ENCODE measurements at places on chromosomes 1 and 21.

DNA sequence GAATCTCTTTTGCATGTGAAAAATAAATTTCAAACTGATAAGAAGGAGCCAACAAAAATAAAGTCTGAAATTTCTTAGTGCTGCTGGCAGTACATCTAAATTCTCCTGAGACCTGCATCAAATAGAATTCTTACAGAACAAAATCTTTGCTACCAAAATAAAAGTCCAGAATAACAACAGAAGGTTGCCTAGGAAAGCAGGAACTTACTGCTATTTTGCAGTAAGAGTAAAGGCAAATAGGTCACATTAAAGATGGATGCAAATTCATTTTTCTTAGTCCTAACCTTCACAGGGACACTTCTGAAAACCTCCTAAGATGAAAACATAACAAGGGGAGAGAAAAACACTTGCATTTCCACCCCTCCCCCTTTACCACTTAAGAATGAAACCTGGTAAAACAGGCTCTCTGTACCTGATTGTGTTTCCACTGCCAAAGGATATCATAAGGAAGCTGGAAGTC lies 59.0 kb downstream of the RUSC1 start:
- no peak for DNase-seq

GRCh38 chr1:174652569-174653280 lies 205.0 kb downstream of the GPR52 start:
- no peak for DNase-seq

GRCh38 chr1:43439781-43440180 lies 13.9 kb downstream of the HYI start:
- peak; percentile 83 for DNase-seq

DNA sequence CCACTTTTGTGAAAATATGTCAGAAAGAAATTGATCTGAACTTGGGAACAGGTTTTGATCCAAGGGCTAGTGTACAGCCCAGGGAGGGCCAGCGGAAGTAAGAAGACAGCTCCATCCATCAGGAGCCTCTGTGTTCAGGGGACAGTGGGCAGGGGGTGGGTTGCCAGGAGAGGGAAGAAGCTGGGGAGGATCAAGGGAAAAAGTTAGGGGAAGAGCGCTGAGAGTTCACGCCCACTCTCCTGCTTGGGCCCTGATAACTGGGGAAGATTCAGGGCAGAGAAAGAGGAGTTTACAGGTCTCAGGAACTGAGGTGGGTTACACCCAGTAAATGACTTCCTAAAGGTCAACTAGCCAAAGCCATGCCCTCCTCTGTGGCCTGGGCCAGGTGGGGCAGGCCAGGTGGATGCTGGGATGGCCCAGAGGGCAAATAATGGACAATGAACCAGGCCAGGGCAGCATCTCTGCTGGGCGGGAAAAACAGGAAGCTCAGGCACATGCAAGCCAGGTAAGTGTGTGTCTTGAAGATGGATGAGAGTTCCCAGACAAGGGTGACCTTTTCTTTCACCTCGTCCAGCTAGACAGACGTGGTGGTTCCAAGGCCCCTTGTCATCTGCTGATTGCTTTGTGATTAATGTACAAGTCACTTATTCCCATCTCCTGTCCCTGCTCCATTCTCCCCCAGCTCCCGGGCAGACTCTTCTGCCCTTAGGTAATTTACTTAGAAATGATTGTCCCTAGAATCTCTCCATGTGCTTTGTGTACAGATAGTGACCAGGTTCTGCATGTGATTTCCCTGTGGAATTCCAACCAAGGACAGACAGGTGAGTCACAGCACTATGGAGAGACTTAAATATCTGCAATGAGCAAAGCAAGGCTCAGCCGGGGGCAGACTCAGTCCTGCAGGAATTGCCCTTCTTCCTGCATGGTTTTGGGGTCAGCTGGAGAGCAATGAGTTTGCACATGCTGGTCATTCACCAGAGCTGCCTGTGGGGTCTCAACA lies 57.0 kb downstream of the MDM4 start:
- DNase-seq: no peak

GRCh38 chr1:185645686-185646085 lies 88.5 kb upstream of the HMCN1 start:
- no peak for DNase-seq

DNA sequence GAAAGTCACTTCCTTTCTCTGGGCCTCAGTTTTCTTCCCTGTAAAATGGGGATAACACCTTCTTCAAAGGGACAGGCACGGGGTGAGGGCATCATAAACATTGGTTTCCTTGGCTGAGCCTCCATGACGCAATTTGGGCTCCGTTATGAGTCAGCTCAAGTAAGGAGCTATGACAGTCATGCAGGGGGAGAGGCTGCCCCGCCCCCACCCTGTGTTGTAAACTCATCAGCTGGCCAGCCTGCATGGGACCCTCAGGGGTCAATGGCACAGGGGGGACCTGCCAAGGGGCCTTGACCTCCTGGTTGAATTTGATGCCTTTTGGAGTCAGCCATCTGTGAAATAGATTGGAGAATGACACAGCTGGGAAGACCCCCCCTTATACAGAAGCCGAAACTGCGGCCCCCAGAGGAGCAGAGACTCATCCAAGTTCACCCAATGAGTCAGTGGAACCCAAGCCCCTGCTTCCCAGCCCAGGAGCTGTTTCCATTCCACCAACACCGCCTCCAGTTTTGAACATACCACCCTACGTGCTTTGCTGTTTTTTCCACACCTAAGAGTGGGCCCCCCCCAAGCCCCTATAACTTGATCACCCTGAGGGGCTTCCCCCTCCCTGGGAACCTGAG lies 36.8 kb upstream of the RUNX3 start:
- DNase-seq: no peak

GRCh38 chr1:223014142-223014873 lies 128.7 kb downstream of the TLR5 start:
- no peak for DNase-seq

DNA sequence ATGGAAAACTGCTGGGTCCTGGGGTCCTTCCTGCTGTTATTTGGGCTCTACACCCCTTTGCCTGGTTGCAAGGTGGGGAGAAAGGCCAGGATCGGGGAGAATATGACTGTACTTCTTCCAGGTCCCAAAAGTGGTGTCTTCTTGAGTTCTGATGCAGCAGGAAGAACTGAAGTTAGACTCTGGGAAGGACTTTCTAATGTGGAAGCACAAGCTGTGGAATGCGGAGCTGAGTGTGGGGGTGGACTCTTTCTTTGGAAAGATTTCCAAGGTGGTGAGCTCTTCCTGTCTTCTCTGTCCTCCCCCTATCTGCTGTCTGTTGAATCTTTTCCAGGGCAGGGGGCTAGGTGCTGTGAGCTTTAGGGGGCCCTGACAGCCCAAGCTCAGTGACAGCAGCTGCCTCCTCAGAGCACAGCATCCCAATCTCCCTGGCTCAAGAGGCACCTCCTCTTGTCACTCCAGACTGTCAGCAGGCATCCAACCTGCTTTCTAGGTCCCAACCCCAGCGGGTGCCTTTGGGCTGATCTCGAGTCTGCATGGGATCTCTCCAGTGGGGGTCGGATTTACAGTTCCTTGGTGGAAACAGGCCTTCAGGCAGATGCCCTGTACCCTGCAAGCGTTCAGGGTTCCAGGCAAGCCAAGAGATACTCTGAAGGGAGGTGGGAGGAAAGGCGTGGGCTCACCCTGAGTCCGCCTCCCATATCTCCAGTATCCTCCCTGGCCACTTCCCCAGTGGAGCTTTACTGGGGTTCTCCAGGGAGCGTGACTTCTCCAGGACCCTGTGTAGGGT lies 23.2 kb downstream of the ADORA1 start:
- DNase-seq: no peak

DNA sequence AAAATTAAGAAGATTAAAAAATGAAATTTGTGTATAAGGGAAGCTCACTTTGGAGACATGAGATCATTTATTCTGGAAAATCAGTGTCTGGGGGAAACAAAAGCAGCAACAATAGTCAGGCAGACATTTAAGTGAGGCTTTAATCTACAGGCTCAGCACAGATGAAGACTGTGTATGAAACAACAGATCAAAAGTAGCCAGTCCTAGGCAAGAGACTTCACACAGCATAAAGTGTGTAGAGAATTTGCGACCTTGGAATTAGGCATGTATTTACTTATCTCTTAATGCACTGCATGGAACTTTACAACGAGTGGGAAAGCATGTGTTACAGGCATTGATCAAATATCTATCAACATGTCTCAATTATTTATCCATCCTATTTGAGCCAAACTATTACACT lies 1099.9 kb downstream of the PLA2G4A start:
- DNase-seq: no peak

- no peak for DNase-seq
Measured at GRCh38 chr1:61781151-61781550, 38.9 kb downstream of the PATJ start.

- DNase-seq: no peak
Measured at GRCh38 chr1:198651650-198652400, 13.0 kb downstream of the PTPRC start.

DNA sequence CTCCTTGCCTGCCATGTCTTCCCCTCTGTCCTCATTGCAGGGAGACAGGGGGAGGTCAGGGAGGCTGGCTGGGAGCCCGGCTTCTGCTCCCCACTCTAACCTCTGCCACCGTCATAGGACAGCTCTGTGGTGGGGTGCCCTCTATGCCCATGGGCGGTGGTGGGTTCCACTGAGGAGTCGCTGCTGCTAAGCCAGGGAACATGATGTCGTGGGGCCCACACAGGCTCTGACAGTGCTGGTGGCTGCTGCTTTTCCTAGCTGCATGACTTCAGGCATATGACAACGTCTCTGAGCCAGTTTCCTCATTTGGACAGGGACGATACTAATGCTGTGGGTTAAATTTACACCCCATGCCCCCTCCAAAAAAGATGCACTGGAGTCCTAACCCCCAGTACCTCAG lies 14.7 kb downstream of the KCNA10 start:
- no peak for DNase-seq

- DNase-seq: no peak
Measured at GRCh38 chr1:27430903-27431600, 38.6 kb downstream of the GPR3 start.

DNA sequence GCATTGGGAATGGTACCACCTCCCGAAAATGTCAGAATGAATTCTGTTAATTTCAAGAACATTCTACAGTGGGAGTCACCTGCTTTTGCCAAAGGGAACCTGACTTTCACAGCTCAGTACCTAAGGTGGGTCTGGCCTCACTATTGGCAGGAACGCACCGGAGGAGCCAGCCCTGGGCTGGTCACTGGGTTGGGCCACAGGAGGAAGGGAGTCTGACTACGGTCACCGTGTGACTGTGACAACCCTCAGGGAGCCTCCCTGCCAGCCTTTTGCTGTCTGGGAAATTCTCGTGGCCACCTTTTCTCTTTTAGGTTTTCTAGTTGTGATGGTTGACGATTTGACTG lies 2.2 kb downstream of the IL10RB start:
- no peak for DNase-seq

GRCh38 chr1:109105881-109106280 lies 8.0 kb upstream of the ELAPOR1 start:
- no peak for DNase-seq

DNA sequence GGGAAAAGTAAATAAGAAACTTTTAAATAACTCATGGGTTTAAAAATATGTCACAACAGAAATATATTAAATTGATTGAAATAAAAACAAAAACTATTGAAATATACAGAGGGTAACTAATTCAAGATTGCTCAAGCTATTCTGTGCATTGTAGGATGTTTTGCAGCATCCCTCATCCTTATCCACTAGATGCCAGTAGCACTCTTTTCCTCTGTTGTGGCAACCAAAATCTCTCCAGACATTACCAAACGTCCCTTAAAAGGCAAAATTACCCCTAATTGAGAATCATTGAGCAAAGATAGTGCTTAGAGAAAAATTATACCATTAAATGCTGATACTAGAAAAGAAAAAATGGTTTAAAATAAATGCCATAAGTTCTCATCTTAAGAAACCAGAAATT lies 682.6 kb downstream of the RWDD3 start:
- no peak for DNase-seq

DNA sequence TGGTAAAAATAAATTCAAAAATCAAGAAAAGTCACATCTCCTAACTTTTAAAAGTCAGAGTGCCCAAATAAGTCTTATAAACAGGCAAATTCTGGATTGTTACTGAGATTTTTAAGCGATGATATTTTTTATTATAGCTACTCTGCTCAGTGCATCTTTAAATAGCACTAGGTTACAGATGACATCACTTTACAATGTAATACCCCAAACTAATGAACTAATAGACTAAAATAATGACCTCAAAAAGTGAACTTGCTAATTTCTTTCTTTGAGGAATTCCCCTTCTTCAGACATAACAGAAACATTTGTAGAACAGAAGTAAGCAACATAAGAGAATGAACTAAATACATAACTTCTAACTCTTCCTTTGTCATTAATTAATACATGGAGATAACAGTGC lies 33.0 kb upstream of the ACTA1 start:
- DNase-seq: no peak

GRCh38 chr1:200217703-200218102 lies 190.2 kb downstream of the NR5A2 start:
- DNase-seq: no peak

GRCh38 chr1:14259191-14259757 lies 339.2 kb upstream of the KAZN start:
- DNase-seq: no peak

DNA sequence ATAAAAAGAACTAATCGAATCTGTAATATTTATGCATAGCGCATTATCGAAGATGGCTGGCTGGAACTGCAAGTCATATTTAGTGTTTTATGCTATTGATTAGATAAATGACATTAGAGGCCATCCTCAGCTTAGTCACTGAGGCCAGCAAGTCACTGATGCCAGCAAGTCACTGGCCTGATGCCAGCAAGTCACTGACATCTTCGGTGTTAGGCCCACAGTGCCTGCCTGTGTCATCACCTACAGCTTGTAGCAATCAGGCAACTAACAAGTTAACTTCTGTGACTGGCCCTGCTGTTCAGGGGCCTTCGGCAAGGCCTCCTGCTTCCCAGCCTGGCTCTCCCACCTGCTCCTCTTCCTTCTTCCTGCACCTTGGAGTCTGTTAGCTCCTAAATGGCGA lies 65.6 kb upstream of the SCCPDH start:
- DNase-seq: no peak

DNA sequence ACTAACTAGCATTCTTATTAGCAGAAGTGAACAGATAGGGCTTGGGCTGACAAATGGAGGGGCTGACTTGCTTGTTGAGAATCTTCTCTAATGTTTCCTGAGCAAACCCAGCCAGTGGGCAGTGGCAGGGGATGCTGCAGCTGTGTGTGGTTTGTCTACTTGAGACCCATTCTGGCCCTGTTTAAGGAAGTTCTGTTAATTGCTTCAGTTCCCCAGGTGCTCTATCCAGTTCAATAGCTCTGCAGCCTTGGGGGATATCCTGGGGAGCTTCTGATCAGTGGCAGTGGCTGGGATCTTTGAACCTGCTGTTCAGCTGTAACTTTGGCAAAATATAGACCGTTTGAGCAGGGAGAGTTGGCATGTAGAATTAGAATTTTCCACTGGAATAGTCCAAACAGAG lies 137.4 kb downstream of the ZNF326 start:
- no peak for DNase-seq

- DNase-seq: no peak
Measured at GRCh38 chr1:20367116-20367585, 76.5 kb downstream of the VWA5B1 start.

- no peak for DNase-seq
Measured at GRCh38 chr1:165910764-165911421, 83.5 kb downstream of the UCK2 start.
